Liver (tissue), 10 donors: ENCODE measurements at places on chromosomes 16 and 17.
A peak's percentile ranks its signal among the peaks of the same experiment; 100 is the strongest.

DNA sequence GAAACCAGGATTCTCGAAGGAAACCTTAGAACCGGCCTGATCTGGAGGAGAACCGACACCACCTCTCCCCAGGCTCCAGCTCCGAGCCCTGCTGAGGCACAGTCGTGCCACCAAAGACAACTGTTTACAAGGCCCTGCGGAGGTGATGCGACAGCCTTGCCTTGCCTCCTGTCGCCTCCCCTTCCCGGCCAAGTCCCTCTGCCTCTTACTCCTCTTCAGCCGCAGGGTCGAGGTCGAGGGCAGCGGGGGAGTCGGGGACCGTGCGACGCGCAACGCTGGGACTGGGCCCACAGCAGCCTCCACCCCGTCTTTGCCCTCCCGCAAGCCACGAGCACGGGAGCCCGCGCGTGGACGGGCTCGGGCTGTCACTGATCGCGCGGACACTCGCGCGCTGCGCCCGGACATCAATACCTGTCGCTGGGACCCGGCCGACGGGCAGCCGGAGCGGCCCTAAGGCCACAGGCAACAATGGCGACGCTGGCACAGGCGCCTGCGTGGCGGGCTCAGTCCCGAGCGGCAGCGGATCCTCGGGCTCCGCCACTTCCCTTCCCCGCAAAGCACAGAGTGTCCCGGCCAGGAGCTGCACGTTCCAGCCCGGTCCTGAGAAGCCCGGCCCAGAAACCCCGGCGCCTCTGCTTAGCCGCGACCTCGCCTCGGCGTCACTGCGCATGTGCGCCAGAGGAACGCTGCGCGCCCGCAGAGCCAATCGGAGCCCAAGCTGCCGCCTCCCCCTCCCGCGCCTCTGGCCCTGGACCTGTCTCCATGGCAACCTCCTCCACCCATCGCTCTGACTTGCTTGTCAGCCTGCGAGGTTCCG, at the start of gene ZNF287:
TSS of gene ZNF287 (minus strand) at position 664 of the 817 bp plus-strand sequence. CDS start 1,473 bp downstream, outside the sequence.
- H3K36me3 ChIP-seq: no peaks in the 10 kb centered on the region
- H3K27ac ChIP-seq: no peak within 1 kb of the TSS
- H3K4me3 ChIP-seq: peak within 1 kb of the TSS; percentile 69
- peak; percentile 89 for DNase-seq
- H3K4me1 ChIP-seq: no peaks in the 10 kb centered on the region
- no peaks in the 10 kb centered on the region for H3K27me3 ChIP-seq

- H3K27me3 ChIP-seq: no peaks in the 10 kb centered on the region
- no peak overlapping the region for H3K27ac ChIP-seq
- H3K4me1 ChIP-seq: no peaks in the 10 kb centered on the region
- DNase-seq: no peak
- no peak overlapping the region for H3K4me3 ChIP-seq
Measured at GRCh38 chr17:958712-959451, 20.7 kb downstream of the NXN start.

- no peak for DNase-seq
- no peak overlapping the region for H3K27ac ChIP-seq
- H3K4me1 ChIP-seq: no peaks in the 10 kb centered on the region
- H3K27me3 ChIP-seq: no peaks in the 10 kb centered on the region
- H3K36me3 ChIP-seq: no peaks in the 10 kb centered on the region
Measured at GRCh38 chr17:14270508-14270907, 30.4 kb upstream of the HS3ST3B1 start.

DNA sequence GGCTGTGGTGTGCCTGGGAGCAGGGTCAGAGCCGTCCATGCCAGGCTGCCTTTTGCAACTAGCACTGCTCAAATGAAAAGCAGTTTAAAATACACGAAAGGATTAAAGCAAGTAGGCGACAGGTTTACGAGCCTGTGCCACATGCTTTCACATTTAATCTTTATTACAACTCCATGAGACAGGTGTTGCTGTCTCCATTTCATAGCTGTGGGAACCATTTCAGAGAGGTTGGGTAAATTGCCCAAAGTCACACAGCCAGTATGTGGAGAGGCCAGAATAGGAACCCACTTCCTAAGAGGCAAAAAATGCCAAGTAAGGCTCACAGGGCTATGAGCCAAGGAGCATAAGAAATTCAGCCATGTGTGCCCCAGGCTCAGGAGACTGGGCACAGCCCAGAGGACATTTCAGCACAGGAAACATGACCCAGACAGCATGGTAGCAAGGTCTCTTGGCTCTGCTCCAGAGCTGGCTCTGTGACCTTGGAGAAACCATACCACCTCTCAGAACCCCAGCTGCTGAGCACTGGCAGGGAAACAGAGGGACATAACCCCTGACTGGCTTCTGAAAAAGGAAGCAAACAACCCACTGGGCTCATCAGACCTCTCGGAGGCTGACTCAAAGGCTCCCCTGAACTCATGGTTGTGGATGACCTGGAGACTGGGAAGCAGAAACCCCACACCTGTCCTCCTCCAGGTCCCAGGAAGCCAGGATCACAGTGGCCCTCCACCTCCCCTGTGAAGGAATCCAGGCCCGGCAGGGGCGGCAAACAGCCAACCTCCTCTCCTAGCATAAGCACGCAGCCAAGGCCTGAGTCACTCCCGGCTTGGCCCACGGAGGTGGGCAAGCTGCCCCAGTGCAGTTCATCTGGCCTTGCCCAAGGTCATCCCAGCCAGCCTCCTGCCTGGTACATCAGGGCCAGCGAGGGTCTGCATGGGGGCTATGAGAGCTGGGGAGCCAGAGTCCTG, 40.3 kb upstream of the MRPS23 start:
- no peaks in the 10 kb centered on the region for H3K27me3 ChIP-seq
- no peak for DNase-seq
- no peaks in the 10 kb centered on the region for H3K36me3 ChIP-seq
- no peak overlapping the region for H3K4me3 ChIP-seq
- no peak overlapping the region for H3K27ac ChIP-seq
- H3K4me1 ChIP-seq: peaks cover 14% of the 10 kb centered on the region

DNA sequence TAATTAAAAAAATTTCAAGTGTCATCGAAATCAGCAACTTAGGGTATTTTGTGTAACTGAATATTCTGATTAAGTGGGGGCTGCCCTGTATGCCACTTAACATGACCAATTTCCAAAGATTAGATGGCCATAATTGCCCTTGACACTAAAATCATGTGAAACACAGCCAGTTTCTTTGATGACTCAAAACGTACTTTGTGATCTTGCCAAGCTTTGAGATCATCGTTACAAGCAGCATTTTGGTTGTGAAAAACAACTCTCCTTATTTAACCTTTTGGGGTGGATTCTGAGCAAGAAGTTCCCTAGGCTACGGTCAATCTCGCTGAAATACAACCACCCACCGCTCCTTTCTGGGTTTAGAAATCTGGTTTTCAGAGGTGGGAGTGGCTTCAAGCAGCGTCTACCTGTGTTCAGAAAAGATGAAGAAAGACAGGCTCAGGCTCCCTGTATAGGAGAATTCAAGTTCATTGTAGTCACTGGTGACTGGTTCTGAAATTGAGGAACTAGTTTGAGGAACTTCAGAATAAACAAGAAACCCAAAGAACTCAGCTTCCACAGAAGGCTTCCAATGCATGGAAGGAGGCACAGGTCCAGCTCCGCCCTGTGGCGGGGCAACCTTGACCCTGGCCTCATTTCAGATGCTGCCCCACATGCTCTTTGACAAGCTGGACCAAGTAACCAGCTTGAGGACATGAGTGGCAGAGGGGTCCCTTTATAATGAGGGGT, 9.4 kb downstream of the MAP3K14 start:
- no peaks in the 10 kb centered on the region for H3K27me3 ChIP-seq
- no peak overlapping the region for H3K4me3 ChIP-seq
- no peak for DNase-seq
- H3K36me3 ChIP-seq: no peaks in the 10 kb centered on the region
- peak overlapping the region; percentile 95 for H3K27ac ChIP-seq
- peaks cover 57% of the 10 kb centered on the region for H3K4me1 ChIP-seq

- no peak overlapping the region for H3K4me3 ChIP-seq
- DNase-seq: no peak
- H3K27me3 ChIP-seq: no peaks in the 10 kb centered on the region
- no peaks in the 10 kb centered on the region for H3K4me1 ChIP-seq
- H3K27ac ChIP-seq: no peak overlapping the region
- H3K36me3 ChIP-seq: no peaks in the 10 kb centered on the region
Measured at GRCh38 chr17:70905796-70906195, 736.5 kb downstream of the KCNJ2 start.
